ENCODE measurements at places on chromosomes 1 and 21.

DNA sequence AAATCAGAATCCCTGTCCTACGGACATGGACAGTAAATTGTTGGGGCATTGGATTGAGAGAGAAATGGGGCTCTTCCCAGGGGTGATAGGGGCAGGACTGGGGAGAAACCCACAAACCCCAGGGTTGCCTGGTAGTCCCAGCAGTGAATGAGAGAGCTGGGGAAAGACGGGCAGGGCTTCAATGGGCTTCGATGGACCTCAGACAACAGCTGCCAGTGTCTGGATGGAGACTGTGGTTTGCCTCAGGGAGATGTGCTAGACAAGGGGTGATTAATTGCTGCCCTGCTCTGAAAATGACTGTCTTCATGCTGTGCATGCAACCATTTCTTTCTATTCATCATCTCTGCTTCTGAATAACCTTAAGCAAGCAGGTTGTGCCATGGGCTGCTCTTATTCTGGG, 7.4 kb downstream of the GPR25 start:
- no peak for DNase-seq

DNA sequence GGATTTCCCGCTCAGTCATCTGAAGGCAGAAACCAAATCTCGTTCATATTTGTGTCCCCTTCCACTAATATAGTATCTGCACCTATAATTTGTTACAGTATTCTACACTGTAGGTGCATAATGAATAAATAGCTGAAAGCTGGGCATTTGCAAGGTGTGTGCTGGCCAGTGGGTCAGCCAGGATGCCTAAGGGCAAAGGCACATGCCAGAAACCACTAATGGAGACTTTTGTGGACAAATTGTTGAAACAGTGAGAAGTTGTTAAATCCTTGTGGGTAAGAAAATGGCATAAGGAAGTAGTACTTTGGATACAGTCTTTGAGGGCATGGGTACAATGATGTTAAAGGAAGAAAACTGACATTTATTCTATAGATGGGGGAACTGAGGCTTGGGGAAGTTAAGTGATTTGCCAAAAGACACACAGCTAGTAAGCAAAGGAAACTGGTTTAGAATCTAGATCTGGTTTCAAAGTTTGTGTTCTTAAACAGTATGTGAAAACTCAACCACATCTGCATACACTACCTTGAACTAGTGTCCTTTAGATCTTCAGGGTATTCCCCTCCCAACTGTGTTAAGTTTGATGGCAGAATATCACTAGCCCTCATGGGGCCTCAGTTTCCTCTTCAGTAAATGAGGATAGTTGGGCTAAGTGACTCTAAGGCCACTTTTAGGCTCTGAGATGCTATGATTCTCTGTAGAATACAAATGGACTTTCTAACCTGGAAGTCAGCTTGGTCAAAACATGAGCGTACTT, 26.5 kb upstream of the LRRC8C start:
- DNase-seq: no peak

DNA sequence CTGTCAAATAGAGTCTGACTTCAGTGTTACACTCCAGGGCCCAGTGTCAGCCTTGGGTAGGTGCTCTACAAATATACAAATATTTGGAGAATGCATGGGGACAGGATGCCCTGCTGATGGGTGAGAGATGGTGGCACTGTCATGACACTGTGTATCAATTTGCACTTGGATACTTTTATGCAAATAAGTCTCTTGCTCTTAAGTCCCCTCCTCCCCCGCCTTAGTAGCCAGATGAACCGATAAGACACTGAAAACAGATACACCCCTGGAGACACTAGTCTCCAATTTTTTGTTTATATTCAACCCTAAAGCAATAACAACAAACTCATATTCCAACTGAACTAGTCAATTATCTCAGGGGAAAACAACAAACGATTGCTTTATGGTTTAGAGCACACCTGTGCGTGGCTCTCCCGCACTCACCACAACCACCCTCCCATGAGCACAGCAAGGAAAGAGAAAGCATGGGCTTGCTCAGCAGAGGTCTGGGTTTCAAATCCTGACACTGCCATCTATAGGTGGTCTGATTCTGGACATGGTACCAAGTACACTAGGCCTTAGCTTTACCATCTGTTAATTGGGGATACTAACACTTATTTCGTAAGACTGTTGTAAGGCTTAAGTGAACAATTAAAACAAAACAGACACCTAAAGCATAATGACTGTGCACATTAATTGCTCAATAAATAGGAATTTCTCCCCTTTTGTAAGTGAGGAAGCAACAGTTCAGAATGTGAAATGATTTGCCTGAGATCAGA, 50.3 kb downstream of the HIVEP3 start:
- no peak for DNase-seq

DNA sequence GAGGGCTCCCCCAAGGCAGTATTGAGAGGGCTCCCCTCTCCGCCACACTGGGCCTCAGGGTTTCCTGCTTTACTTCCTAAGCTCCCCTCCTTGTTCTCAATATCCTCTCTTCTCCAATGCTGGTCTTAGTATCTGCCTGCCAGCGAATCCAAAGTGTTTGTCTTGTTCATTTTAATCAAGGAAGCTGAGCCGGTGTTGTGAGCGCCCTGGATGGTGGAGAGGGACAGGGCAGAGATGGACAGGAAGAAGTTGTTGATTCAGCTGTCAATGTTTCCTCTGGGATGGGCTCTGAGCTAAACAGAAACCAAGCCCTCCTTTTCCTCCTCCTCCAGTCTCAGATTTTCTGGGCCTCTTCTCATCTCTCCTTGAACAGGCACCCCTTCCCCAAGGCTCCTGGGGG, 5.4 kb downstream of the OLFML3 start:
- no peak for DNase-seq

DNA sequence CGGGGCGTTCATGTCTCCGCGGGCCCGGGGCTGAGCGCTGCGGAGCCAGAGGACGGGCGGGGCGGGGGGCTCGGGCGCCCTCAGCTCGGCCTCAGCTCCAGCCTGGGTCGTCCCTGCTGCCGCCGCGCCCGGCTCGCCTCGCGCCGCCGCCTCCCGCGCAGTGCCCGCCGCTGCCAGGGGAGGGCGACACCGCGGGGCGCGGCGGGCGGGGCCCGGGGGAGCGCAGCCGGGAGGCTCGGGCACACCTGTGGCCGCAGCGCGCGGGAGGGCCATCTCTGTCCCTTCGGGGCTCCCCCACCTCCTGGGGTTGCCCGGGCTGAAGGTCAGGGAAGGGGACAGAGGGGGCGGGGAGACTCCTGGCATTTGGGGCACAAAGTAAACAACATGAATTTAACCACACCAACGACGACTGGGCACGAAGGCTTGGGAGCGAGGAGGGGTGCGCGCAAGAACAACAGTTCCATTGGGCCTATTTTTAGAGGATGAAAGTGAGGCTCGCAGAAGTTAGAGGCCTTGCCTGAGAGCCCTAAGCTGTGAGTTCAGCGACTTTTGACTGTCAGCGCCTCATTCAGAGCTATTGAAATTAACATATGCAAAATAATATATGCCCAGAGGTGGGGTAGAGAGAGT, at the start of gene FAM131C:
TSS of gene FAM131C (minus strand) at position 162 of the 630 bp plus-strand sequence. CDS start 209 bp downstream, outside the sequence.
- DNase-seq: peak; percentile 54

GRCh38 chr1:94679332-94680038, 137.9 kb upstream of the F3 start:
- no peak for DNase-seq

GRCh38 chr1:66729523-66729922, 22.7 kb upstream of the DYNLT5 start:
- DNase-seq: no peak

DNA sequence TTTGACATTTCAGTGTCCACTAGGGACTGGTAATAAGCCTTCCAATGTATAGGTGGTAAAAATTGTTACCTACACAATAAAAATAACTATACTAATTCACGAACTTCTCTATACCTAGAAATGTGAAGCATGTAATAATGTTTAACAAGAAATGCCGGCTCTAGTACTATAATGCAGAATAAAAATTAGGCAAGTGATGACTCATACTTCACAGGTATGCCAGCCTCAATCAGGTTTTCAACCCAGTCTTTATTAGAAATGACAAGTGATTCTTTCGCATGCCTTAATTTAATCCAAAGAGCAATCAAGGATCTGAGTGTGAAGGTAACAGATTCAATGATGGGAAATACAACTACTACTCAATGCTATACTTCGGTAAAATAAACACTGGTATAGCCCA, 134.9 kb downstream of the RERE start:
- no peak for DNase-seq

DNA sequence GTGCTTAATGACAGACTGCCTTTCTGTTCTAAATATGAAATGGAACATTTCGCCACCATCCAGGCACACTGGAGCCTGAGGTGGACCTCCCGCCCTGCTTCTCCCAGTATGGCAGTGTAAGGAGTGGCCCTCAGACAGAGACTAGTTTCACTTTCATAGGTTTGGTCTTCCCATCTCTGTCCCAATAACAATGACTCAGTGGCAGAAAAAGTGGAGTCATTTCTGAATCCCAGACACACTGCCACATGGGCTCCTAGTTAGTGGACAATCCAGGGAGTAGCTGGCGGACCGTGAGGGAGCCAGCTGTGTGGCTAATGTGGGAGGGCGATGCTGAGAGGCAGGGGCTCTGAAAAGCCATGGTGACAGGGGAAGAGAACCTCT, 95.6 kb upstream of the TSPAN2 start:
- DNase-seq: no peak

DNA sequence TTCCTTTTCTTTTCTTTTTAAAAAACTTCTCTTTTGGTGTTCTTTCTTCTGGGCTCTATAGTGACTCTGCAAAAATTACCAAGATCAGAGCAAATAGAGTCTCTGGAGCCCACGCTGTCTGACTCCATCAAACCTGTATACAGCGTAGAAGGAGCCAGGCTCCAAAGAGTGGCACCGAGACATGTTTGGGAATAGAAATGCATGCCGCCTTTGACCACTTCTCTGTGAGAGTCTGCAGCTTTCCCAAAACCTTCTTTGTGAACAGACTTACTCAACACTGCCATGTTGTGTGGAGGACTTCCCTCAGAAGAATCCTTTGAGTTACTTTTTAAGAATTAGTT, 55.3 kb downstream of the GORAB start:
- no peak for DNase-seq

DNA sequence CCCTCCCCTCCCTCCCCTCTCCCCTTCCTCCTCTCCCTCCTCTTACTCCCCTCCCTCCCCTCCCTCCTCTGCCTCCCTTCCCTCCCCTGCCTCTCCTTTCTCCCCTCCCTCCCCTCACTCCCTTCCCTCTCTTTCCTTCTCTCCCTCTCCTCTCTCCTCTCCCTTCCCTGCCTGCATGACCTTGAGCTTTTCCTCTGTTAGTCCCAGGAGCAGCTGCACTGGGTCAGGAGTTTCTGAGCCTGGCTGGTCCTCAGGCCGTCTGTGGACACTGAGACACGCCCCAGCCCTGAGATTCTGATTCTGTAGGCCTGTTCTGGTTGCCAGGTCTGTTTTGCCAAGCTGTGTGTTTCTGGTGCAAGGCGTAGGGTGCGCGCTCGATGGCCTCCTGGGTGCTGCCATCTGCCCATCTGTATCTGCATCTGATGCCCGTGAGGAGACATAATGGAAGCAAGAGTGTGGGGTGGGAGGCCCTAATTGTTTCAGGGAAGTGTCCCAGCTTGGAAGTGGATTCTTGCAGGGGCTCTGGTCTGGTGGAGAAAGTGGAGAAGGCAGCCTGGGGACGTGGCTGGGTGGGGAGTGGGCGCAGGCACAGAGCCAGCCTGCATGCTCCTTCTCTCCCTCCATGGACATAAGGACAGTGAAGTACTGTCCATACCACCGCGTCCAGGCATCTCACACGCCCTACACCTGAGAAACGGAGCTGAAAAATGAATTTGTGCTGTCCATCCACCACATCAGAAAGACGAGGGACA, 97.2 kb downstream of the WDR4 start:
- DNase-seq: no peak

All from posterior cingulate gyrus (tissue), 11 donors.